ENCODE measurements at places on chromosomes 13 and 19.

DNA sequence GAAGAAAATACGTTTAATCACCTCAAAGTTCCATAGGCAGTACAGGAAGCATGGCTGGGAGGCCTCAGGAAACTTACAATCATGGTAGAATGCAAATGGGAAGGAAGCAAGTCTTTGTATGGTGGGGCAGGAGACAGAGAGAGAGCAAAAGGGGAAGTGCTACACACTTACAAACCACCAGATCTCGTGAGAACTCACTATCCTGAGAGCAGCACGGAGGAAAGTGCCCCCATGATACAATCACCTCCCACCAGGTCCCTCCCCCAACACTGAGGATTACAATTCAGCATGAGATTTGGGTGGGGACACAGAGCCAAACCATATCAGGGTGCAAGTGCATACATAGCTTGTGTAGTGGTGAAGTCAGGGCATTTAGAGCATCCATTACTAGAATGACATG is 92.3 kb upstream of the ANKRD10 start:
- DNase-seq: no peak

DNA sequence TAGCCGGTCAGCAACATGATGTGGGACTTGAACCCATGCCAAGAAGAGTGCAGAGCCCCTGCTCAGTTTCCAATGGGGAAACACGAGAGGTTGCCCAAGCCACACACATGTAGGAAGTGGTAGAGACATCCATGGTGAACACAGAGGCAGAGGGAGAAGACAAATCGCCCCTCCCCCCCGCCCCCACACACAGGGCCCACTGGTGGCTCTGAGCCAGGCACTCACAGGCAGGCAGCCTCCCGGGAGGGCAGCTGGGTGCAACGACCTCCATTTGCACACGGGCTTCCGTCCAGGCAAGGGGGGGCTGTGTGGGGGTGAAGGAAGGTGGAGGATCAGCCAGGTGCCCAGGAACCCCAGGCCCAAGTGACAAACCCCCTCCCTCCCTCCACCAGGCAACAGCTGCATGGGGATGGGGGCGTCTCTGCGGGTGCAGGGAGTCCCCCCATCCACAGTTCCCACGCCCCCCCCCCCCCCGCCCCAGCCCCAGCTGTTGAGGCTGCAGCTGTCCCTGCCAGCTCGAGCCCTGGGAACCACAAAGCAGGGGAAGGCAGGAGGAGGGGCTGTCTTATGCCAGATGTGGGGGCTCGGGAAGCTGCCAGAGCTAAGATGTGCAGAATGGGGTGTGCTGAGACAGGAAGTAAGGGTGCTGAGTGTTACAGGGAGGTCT is 3.4 kb downstream of the NOTCH3 start:
- DNase-seq: no peak

DNA sequence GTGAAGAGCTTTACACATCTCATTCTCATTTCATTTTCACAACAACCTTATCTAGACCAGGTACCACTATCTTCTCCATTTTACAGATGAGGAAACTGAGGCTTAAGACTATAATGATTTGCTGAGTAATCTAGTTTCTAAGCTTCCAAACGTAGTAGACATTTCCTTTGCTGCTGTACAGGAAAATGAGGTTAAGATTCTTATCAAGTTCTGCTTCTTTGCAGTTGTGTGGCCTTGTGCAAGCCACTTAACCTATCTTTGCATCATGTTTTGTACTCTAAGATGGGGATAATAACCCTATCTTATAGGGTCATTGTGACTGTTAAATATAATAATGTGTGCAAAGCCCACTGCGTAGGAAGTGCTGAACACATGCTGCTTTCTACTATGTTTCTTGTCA is 307.9 kb downstream of the HS6ST3 start:
- DNase-seq: no peak

- DNase-seq: no peak
Measured at GRCh38 chr13:98845742-98846141, 93.3 kb upstream of the SLC15A1 start.
